ENCODE measurements at places on chromosomes 12 and 14.

DNA sequence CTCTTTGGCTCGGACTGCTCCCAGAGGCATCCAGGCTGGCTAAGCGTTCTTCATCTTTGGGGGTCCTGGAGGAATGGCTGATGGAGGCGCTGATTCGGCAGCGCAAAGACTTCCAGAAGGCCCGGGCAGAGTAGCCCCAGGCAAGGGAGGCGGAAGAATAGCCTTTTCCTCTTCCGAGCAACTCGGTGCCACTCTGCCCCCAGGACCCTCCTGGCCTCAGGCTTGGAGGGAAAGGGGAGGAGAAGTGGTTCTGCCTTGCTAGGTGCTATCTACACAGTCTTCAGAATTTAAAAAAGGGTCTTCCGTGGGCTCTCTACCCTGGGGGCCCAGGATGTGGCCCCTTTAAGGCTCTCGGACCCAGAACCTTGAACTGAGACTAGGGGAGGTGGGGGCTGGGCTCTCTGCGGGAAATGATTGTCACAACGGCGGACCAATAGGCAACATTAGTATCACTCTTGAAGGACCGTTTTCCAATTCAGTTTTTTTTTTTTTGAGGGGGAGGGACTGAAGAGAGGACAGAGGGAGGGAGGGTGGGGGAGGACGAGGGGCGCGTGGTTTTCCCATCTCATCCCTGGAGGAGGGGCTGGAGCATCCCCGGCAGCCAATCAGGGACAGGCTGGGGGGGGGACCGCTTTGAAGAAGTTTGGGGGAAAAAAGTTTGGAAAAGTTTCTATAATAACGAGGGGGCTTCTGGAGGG, at the start of gene NFATC4:
Gene NFATC4 (plus strand): TSS at position 671 of the 698 bp plus-strand sequence. CDS start 157 bp downstream, outside the sequence.
- peak; percentile 97 for DNase-seq

- DNase-seq = no peak
Observed at GRCh38 chr14:35043046-35043445, 3.0 kb upstream of the FAM177A1 start.

DNA sequence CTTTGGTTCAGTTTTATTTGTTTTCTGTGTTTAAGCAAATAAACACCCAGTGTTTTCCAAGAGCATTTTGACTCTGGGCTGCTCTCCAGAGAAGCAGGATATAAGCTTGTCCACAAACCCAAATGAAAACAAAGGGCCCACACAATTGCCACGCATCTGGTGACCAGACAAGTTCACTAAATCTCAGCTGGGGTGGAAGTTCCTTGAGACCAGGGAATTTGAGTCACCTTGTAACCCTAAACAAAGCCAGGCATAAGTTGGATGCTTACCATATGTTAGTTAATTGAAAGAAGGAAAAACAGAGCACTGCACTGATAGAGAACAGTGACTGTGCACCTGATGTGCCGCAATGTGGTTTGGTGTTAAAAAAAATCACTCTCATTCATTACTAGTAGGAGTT, 1.6 kb upstream of the TXNRD1 start:
- DNase-seq = peak; percentile 89

- no peak for DNase-seq
Observed at GRCh38 chr12:23025372-23026016, 400.5 kb downstream of the ETNK1 start.

GRCh38 chr12:126343321-126343720, 1278.1 kb downstream of the AACS start:
- no peak for DNase-seq

DNA sequence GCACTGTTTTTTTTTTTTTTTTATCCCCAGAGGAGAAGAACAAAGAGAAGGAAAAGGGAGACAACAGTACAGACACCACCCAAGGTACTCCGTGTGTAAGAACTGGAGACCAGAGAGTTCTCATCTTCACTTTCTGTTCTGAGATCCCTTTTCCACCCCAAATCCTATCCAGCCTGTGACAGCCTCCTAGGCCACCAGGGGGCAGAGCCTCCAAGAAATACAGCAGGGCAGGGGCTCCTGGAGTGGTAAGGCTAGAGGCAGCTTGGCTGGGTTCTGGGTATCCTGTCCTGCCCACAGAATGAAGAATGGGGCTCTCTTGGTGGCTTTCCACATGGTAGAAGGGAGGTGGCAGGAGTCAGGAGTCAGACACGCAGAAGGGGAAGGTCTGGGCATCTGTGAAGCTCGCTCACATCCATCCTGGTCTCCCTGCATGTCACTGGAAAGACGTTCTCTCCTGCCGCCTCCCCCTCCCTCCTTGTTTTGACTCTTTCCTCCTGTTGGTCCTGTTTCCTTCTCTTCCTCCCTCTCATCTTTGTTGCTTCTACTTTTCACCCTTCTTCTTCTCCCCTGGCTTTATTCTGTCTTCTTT, 12.0 kb downstream of the CLSTN3 start:
- DNase-seq = peak; percentile 56

GRCh38 chr12:112514456-112514855, 95.7 kb downstream of the PTPN11 start:
- no peak for DNase-seq

DNA sequence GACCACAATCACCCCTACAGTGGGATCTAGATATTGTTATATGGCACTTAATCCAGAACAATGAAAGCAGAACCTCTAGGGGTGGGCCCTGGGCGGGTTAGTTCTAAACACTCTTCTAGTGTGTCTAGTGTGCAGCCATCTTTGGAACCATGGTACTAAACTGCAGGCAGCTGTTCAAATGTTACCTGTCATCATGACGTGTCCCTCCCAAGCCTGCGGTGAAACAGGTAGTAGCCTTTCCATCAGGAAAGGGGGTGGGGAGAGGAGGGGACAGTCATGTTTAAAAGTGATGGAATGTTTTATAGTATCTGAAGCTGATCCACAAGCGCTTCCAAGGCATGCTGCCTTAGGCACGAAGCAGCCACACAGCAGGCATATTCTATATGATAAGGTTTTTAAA, 122.6 kb upstream of the SLC35F4 start:
- no peak for DNase-seq

- DNase-seq = no peak
Observed at GRCh38 chr12:88994971-88995370, 357.3 kb downstream of the DUSP6 start.

- no peak for DNase-seq
Observed at GRCh38 chr12:108102363-108102762, 26.7 kb upstream of the WSCD2 start.

Data from EL (cell line).